ENCODE measurements at places on chromosomes 11 and 22. TPM values are rescaled to one million over a fixed set of nuclear protein-coding genes. Genes with fewer than 3 reads are reported as not detected.

Gene GLYAT
- 4.9 TPM for total RNA-seq

Gene ANKK1
- not detected for total RNA-seq

Gene SYCE3
- total RNA-seq = 2.2 TPM

Gene PANX3
- not detected for total RNA-seq

Gene SEPTIN5
- total RNA-seq = 8.3 TPM

Gene TOMM22
- 28.3 TPM for total RNA-seq

Gene MMP13
- total RNA-seq = 0.44 TPM

Data from subcutaneous adipose tissue (tissue), 4 donors.